NAMALWA (cell line): ENCODE measurements at places on chromosomes 12 and 14.

DNA sequence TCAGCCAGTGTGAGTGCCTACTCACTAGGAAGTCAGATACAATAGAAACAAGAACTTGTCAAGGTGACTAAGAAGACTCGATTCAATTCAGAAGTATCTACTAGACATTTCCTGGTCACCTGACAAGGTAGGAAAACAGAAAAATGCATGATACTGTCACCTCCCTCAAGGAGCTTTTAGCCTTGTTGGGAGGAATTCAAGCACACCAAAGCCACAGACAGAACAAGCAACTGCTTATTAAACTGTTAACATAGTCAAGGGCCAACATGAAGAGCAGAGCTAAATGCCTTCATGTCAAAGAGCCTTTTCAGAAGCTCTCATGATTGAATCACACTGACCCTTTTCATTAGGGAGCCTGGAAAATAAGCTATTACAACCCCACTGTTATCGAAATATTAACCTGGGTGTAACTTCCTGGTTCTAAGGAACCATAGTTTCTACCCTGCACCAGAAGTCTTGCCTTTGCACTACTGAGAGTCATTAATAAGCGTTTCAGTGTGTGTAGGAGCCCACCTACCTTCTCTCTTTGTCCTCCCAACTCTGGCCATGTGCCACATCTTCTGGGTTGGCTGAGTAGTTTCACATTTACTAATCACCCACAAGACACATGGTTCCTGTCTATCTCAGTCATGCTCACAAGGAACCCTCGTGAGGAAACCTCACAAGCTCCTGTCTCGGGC is 31.0 kb upstream of the LGALS3 start:
- DNase-seq = peak; percentile 22

DNA sequence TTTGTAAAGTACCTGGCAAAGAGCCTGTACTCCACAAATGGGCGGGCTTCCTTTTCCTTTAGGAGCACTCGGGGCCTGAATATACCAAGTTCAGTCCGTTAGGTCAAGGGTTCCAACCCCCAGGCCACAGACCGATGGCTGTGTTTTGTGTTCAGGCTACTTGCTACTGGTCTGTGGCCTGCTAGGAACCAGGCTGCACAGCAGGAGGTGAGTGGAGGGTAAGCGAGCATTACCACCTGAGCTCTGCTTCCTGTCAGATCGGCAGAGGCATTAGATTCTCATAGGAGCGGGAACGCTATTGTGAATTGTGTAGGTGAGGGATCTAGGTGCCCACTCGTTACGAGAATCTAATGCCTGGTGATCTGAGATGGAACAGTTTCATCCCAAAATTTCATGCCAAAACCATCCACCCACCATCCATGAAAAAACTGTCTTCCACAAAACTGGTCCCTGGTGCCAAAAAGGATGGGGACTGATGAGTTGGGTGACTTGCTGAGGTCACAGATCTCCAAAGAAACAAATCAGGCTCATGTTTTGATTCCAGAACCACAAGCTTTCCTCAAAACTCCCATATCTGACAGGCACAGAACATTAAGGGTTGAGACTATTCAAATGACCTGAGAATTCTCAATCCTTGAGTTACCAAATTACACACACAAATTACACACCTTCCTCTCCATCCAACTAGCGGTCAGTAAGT is 4.2 kb downstream of the CSRP2 start:
- no peak for DNase-seq

- DNase-seq = no peak
Measured at GRCh38 chr12:110314308-110314707, 33.3 kb downstream of the ATP2A2 start.

DNA sequence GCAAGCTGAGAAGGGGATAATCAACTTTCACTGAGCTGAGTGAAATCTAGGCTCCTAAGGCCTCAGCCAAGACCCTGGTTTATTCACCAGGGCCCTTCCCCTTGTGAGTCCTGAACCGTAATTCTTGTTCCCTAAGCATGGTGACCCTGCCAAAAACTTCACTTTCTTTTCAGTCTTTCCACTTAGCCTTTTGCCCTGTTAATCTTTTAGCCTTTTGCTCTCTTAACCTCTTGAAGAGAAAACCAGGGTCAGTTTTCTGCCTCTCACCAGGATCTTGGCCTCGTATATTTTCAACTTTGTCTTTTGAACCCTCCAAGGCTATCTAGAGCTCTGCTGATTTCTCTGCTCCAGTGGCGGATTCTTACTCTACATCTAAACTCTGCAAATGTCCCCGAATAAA is 191.0 kb downstream of the PELI2 start:
- no peak for DNase-seq

DNA sequence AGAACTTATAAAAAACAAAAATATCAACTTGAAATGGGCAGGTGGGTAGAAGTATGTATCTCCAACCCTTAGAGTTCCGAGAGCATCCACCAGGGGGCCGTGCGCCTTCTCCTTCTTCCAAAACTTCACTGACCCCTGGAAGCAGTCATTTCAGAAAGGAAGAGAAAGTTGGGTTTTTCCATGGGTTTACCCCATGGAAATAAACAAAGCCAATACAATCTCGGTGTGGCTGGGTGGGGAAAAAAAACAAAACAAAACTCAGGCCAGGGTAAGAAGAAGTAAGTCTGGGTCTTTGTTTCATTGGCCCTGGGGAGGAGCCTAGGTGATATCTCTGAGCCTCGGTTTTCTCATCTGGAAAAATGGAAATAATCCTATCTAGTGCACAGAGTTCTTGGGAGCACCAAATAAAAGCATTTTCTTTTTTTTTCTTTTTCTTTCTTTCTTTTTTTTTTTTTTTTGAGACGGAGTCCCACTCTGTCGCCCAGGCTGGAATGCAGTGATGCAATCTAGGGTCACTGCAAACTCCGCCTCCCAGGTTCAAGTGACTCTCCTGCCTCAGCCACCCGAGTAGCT is 33.6 kb upstream of the HNF1A start:
- DNase-seq = peak; percentile 69

GRCh38 chr14:54450535-54450934 is 9.4 kb upstream of the CNIH1 start:
- DNase-seq = no peak

GRCh38 chr12:109529691-109530640 is 43.3 kb downstream of the MMAB start:
- DNase-seq = no peak

DNA sequence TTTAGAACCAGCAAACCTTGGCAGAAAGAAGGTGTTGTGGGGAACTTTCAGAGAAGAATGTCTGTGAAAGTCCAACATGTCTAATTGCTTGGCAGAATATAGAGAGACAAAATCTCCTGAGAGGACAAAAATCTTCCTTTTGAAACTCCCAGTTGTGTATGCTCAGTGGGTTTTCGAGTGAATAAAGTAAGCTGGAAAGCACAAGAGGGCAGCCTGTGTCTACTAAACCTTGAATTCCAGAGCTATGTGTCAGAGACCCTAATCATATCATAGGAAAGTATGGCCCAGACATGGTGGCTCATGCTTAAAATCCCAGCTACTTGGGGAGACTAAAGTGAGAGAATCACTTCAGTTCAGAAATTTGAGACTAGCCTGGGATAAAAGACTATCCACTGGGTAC is 661.2 kb downstream of the SLC16A7 start:
- no peak for DNase-seq

- no peak for DNase-seq
Measured at GRCh38 chr12:26290565-26290964, 95.2 kb downstream of the SSPN start.

GRCh38 chr12:121579981-121580868 is 598 bp downstream of the KDM2B start:
- DNase-seq = peak; percentile 71

GRCh38 chr14:63245893-63246292 is 41.6 kb downstream of the RHOJ start:
- no peak for DNase-seq

DNA sequence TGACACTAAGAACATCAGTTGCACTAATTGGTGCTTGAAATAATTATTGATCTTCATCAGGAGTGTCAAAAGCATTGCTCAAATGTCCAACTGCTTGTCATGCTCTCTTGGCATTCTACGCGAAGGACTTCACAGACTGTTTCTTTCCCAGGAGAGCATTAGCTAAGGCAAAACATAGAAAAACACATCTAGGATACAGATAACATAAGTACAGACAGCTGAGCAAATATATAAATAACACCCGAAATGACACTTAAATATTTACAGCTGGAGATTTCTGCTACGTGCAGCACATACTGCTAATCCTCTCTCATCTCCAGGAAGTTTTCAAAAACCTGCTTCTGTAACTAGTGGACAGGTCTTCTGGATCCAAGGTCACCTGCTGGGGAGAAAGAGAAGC is 120.0 kb upstream of the PRMT8 start:
- no peak for DNase-seq

GRCh38 chr14:84694161-84694560 is 835.8 kb upstream of the FLRT2 start:
- no peak for DNase-seq

DNA sequence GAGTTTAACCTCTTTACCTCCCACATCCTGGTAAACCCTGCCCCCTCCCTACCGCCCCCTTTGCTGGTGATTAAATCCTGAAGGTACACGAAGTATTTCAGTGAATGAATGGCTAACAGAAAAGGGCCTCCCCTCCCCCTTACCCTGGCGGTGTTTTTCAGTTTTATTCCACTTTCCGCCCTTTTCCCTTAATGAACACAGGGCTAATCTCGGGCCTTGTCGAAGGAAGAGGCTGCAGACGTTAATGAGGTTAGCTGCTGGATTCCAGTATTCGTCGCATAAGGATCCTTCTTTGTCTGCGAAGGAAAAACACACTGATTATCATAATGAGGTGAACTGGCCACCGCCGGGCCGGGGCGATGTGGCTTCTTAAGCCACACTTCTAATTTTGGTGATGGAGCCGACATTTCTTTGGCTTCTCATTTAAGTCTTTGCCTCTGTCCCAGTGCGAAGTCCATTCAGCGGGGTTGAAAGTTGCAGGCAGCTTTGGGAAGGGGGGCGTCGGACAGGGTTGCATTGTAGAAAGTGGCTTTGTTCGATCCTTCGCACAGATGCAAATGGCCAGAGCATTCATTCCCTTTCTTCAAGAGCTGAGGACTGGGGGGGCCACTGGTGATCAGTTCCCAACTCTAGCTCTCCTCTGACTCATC is 6.5 kb downstream of the MEG3 start:
- DNase-seq = no peak

DNA sequence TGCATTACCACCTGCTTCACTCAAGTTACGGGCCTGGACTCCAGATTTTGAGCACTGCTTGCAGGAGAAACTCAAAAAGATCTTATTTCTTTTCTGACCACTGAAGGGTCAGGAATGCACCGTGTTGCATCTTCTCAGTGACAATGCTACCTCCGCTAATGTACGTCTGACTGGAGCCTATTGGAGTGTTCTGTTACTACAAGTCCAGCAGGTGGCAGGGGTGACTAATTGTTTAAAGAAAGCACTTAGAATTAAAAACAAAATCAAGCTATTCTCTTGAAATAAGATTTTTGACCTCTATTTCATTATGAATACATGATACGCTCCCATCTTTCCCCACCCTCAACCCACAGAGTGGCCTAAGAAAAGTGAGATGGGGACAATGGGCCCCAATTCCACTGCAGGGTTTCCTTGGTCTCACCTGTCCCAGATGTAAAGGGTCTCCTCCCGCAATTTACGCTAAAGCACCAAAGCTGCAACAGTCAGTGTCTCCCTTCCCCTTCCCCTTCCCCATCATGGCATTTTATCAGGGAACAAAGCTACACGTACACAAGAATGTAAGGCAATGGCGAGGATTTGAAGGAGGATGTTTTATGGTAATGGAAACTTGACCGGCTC is 2.2 kb downstream of the TBPL2 start:
- peak; percentile 44 for DNase-seq

- DNase-seq = no peak
Measured at GRCh38 chr12:105024928-105025327, 38.8 kb downstream of the NOPCHAP1 start.

DNA sequence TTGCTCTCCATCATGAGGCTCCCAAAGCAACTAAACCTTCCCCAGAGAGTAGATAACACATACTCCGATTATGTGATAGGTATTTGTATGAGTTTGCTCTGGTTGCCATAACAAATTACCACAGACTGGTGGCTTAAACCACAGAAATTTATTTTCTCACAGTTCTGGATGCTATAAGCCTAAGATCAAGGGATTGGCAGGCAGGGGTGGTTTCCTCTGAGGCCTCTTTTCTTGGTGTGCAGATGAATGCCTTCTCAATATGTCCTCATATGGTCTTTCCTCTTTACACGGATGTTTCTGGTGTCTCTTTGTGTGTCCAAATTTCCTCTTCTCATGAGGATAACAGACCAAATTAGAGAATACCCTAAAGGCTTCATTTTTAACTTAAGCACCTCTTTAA is 285.8 kb upstream of the GRIP1 start:
- DNase-seq = peak; percentile 16

- no peak for DNase-seq
Measured at GRCh38 chr14:94550041-94550440, 11.2 kb upstream of the SERPINA4 start.

- no peak for DNase-seq
Measured at GRCh38 chr12:116370886-116371580, 93.5 kb upstream of the MED13L start.

GRCh38 chr12:40832668-40833067 is 140.4 kb downstream of the CNTN1 start:
- no peak for DNase-seq

- DNase-seq = no peak
Measured at GRCh38 chr12:65795453-65795852, 28.8 kb upstream of the HMGA2 start.

GRCh38 chr14:28577187-28577586 is 189.4 kb upstream of the FOXG1 start:
- no peak for DNase-seq

GRCh38 chr12:101924618-101925017 is 47.2 kb downstream of the DRAM1 start:
- DNase-seq = peak; percentile 88

GRCh38 chr12:48686037-48686595 is 4.1 kb upstream of the KANSL2 start:
- no peak for DNase-seq

DNA sequence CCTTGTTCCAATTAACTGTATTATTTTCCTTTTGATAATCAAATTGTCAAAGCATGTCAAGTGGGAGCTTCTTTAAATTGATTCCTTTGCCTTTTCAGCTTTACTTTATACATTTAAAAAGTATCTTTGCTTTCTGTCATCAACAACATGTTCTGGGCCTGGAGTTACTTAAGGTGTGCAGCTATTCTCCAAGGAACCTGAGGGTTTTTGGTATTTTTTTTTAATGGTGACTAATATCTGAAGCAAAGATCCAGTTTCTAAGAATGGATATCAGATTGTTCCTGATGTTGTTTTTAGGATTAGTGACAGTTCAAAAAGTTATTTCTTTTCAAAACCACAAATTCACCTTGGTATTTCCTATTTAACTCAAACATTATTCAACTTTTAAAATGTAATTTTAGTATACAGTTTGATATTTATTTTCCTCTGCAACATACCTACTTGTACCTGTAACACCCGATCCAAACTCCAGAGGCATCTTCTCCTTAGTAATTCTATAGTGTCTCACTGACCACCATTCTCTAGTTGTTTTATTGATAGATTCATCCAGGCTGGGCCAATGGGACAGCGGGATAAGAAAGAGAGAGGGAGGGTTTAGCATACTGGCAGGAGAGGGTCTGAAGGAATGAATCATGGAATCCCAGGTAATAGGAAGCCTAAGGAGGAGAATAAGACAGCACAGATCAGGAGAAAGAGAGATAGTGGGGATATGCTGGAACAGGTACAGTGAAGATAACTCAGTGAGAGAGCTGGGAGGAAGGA is 3.1 kb downstream of the CBLN3 start:
- no peak for DNase-seq
